ENCODE measurements at places on chromosomes 16 and 17.

- no peak for DNase-seq
Observed at GRCh38 chr17:74040729-74041128, 162.7 kb upstream of the RPL38 start.

DNA sequence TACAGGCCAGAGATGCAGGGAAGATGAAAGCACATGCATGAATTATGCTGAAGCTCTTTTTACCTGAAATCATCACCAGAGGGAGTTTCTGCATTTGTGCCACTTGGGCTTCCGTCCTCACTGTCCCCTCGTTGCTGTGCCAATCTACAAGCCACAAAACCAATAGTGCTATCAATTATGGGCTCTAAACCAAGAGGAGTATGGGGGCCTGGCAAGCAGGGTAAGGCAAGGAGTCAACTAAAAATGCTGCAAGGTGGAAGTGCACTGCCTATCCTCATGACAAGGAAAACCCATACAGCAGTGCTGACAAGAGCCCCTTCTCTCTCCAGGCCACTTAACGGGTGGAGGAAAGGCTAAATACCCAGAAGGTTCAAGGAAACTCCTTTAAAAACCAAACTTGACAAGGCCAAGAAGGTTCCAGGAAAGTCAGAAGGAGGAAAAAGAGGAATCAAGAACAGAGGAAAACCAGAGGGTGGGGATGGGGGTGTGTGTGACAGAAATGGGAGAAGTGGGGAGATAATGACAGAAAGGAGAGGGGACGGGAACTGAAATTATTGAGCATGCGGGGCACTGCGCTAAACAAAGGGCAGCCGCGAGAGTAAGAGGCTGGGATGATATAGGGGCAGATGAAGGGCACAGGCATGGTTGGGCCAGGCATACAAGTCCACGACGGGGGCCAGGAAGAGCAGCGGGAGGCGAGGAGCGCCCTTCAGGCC lies 674 bp downstream of the C17orf75 start:
- DNase-seq: peak; percentile 40

DNA sequence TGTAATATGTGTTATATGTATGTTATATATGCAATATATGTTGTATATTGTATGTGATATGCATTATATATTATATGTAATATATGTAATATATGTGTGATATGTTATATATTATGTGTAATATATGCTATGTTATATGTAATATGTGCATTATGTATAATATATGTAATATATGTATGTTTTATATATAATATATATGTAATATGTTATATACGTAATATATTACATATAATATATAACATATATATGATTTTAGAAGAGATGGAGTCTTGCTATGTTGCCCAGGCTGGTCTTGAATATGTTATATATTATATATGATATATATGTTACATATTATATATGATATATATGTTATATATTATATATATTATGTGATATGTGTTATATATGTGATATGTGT lies 65.5 kb upstream of the DNAH17 start:
- DNase-seq: no peak

DNA sequence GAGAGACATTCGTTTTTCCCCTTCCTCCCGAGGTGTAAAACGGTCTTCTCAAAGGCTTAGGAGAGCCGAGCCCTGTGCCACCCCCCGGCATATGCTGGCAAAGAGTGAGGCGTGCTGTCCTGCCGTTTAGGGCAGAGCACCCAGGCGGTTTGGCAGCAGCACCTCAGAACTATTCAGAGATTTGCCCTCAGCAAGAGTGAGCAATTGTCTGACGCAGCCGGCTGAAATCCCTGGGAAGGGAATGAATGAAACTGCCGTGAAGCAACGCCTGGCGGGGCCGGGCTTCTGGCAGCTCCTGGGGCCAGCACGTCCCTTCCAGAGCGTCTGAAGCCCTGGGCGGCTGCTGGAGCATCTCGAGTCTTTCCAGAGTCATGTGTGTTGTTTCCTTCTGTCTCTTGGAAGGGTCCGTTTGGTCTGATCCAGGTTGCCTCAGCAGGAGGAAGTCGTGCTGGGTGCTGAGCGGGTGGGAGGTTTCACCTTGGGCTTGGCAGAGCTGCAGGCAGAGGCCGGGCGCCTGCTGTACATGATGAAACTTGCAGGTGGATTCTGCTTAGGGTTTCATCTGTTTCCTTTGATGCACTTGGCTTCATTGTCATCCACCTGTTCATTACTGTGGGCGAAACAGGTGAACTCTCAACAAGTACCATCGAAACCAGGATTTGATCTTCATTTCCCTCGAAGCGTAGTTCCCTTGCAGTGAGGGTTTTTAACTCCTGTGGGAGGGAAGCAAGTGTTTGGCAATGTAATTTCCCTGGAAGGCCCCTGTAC lies 35.4 kb downstream of the TBCD start:
- DNase-seq: no peak

DNA sequence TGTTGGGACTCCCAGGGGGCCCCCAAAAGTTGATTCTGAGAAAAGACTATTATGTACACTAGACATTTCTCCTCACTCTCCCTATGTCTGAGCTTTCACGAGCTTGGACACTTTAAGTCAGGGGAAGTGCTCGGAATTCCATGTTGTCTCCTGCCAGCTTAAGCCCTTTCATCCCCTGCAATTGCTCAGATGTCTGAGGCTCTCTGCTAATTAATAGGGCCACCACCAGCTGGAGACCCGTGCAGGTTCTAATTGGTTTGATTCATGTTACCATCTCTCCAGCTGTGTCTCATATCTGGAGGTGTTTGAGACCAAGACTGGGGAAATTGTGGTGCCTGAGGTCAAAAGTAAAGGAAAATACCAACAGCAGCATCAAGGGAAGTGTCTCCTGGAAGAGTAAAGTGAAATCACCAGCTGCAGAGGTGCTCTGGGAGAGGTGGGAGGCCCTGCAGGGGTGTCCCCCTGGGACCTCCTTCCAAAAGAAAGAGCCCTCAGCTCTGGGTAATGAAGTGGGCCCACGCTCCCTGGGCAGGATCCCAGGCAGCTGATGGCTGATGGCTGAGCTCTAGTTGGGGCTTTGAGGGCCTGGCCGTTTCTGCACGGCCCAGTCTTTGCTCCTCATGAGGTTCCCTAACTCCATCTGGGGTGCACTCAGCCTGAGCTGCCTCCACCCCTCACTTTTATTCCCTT lies 5.8 kb upstream of the UTS2R start:
- no peak for DNase-seq

DNA sequence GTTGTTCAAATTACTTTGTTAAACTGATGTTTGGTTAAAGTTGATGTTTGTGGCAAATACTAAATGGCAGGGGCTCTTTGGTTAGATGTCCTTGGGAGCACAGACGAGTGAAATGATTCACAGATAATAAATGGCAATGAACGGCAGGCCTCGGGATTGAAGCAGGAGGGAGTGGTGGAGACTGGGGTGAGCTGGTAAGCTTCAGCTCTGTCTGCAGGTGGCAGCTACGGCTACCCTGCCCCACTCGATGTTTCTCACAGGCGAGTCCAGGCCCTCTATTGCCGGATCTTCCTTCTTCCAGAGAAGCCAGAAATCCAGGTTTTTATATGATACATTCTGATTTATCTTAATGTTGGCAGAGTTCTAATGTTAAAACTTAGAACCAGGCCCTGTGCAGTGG lies 144.8 kb upstream of the CACNG5 start:
- no peak for DNase-seq

GRCh38 chr17:37064206-37064605 lies 115.5 kb downstream of the AATF start:
- no peak for DNase-seq

- DNase-seq: peak; percentile 97
Observed at GRCh38 chr17:7841396-7841914, 7.4 kb downstream of the KDM6B start.

DNA sequence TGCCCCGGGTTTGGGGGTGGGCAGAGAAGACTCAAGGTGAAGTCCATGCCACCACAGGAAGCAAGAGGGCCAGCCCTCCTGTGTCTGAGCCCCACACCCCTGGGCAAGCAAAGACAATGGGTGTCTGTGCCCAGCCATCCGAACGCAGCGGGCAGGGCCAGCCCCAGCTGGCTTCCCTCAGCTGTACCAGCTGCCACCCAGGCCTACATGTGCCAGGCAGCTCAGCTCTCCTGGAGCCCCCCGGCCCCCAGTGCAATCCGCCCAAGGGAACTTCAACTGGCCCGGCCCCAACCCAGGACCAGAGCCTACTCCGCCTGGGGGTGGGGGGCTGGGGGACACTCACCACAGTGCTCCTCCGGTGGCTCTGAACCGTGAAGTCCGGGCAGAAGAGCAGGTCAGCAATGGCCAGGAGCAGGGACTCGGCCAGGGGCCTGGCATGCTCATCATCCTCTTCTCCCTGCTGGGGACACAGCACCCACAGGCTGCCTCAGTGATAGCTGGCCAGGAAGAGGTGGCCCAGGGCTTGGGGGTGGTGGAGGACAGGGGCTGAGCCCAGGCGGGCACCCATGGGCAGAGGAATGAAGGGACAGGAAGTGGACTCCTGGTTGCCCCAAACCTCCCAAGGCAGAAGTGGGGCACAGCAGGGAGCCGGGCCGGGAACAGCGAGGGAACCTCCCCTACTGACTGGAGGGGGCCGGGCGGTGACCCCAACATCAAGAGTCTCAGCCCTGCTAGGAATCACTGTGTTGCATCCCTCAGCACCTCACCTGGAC lies 9.8 kb downstream of the HID1 start:
- DNase-seq: no peak

GRCh38 chr16:88296437-88297177 lies 86.2 kb upstream of the ZNF469 start:
- DNase-seq: no peak

GRCh38 chr17:51601622-51602261 lies 341.4 kb downstream of the UTP18 start:
- DNase-seq: no peak

DNA sequence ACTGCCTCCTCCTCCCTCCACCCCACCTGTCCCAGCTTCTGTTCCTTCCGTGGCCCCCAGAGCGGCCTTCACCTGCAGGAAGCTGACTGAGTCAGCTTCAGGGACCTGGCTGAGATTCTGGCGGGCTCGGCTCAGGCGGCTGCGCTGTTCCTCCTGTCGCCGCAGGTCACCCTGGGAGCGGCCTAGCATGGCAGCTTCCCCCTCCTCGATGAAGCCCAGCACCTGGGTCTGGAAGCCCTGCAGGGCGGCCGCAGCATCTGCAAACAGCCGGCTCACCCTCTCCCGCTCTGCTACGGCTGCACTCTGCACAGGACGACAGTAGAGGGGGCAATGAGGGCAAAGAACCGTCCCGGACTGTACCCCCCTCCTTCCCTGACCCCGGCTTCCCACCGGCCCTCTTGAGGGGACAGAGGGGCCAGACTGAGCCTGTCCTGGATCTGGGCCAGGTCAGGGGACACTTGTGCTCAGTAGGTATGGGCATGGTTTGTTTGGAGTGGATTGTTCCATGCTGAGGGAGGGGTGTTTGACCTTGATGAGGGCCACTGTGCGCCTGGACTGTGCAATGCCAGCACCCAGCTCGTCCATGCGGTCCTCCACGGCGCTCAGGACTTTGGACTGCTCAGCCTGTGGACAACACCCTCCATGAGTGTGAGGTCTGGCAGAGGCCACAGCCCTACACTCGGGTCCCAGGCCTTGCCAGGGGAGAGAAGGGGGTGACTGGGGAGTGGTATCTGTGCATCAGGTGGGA lies 2.0 kb downstream of the TRIM47 start:
- DNase-seq: peak; percentile 76

DNA sequence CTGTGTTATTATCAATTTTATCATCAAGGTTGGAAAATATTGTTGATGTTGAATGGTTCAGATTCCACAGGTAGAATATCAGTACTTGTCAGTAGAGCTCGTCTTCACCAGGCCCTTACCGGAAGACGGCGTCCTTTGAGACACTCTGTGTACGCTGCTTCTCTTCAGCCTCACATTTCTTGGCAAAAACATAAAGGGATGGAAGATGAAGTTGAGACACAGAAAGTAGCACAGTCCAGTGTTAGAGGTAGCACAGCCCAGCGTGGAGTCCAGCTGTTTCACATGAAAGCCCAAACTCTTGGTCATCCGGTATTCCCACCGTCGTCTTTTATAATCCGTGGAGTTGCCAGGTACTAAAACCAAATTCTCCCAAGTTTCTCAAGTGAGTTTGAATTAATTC lies 30.4 kb downstream of the ATP2C2 start:
- no peak for DNase-seq

DNA sequence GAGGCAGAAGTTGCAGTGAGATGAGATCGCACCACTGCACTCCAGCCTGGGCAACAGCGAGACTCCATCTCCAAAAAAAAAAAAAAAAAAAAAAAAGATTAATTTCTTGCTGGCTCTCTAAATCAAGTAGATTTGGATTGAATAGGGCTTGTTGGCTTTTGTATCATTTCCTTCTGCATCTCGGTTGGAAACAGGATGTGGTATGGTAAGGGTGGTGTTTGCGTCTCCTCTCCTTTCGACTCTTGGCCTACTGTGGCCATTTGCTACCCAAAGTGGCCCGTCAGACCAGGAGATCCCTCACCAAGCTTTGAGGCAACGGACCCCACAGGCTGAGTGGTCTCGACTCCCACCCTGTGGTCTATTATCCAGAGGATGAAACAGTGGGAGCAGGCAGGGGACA lies 168.0 kb upstream of the IRX3 start:
- no peak for DNase-seq

DNA sequence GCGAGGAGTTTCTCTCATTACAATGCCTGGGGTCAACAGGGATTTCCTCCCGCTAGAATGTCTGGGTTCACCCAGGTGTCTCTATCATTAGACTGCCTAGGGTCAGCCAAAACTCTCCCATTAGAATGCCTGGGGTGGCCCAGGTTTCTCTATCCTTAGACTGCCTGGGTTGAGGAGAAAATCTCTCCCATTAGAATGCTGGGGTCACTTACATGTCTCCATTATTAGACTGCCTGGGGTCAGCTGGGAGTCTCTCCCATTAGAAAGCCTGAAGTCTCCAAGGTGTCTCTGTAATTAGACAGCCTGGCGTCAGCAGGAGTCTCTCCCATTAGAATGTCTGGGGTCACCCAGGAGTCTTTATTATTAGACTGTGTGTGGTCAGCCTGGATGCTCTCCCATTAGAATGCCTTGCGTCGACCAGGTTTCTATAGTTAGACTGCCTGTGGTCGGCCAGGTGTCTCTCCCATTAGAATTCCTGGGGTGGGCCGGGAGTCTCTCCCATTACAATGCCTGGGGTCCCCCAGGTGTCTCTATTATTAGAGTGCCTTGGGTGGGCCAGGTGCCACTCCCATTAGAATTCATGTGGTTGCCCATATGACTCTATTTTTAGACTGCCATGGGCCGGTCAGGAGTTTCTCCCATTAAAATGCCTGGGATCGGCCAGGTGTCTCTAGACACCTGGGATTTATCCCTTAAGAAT lies 2272.1 kb downstream of the TP53TG3F start:
- DNase-seq: no peak

GRCh38 chr16:3810198-3810664 lies 70.3 kb downstream of the CREBBP start:
- no peak for DNase-seq

- DNase-seq: no peak
Observed at GRCh38 chr17:74759243-74759801, 10.9 kb downstream of the NHERF1 start.

- DNase-seq: no peak
Observed at GRCh38 chr17:76268991-76269981, 4.1 kb downstream of the UBALD2 start.
